Sigmoid colon (tissue), 7 donors: ENCODE measurements at places on chromosomes 4 and X. TPM values are rescaled to one million over a fixed set of nuclear protein-coding genes. Genes with fewer than 3 reads are reported as not detected.
A peak's percentile ranks its signal among the peaks of the same experiment; 100 is the strongest.

DNA sequence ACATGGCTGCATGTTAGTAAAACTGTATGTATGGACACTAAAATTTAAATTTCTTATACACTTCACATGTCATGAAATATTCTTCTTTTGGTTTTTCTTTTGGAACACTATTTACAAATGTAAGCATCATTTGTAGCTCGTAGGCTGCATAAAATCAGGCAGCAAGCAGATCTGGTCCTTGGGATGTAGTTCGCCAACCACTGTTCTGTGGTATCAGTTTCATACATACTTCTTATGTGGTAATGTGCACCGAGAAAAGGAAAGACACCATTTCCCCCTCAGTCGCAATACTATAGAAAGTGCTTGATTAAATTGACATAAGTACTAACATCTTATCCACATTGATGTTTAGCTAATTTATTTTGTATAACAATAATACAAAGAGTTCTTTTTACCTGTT, 274.4 kb upstream of the VCX start:
- H3K4me1 ChIP-seq, result no peaks in the 10 kb centered on the region
- H3K4me3 ChIP-seq, result no peak overlapping the region
- H3K27ac ChIP-seq, result no peak overlapping the region
- no peaks in the 10 kb centered on the region for H3K36me3 ChIP-seq

DNA sequence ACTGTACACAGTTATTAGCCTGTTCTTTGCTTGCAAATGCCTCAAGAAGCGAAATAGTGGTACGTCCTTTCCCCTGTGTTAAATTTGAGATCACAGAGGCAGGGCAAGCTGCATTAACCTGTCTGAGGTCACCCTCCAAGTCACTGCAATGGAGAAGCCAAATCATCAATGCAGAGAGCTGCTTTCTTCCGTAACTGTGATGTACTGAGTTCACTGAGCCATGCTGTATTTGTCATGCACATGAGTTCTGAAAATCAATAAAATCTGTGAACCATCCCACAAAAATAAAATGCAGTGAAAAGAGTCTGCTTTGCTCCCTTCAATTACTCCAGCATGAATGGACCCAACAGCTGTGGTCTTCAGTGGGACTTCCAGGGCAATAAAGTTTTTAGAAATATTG, 393.5 kb downstream of the KCNIP4 start:
- H3K27ac ChIP-seq, result no peak overlapping the region
- peaks cover 6% of the 10 kb centered on the region for H3K4me1 ChIP-seq
- no peaks in the 10 kb centered on the region for H3K27me3 ChIP-seq
- DNase-seq, result no peak
- H3K4me3 ChIP-seq, result no peak overlapping the region

- H3K27me3 ChIP-seq, result no peaks in the 10 kb centered on the region
- no peaks in the 10 kb centered on the region for H3K4me1 ChIP-seq
- no peak overlapping the region for H3K4me3 ChIP-seq
- DNase-seq, result no peak
- peaks cover 65% of the 10 kb centered on the region for H3K36me3 ChIP-seq
Observed at GRCh38 chr4:118814058-118814457, 21.9 kb downstream of the SEC24D start.

GRCh38 chrX:118976599-118977340, 2.4 kb downstream of the LONRF3 start:
- peaks cover 6% of the 10 kb centered on the region for H3K4me1 ChIP-seq
- no peaks in the 10 kb centered on the region for H3K36me3 ChIP-seq
- no peaks in the 10 kb centered on the region for H3K27me3 ChIP-seq
- peak; percentile 80 for DNase-seq
- H3K27ac ChIP-seq, result peak overlapping the region; percentile 89
- peak overlapping the region; percentile 63 for H3K4me3 ChIP-seq

GRCh38 chr4:75995727-75996126, 5.0 kb upstream of the SDAD1 start:
- H3K27me3 ChIP-seq, result no peaks in the 10 kb centered on the region
- H3K4me3 ChIP-seq, result no peak overlapping the region
- H3K27ac ChIP-seq, result no peak overlapping the region

DNA sequence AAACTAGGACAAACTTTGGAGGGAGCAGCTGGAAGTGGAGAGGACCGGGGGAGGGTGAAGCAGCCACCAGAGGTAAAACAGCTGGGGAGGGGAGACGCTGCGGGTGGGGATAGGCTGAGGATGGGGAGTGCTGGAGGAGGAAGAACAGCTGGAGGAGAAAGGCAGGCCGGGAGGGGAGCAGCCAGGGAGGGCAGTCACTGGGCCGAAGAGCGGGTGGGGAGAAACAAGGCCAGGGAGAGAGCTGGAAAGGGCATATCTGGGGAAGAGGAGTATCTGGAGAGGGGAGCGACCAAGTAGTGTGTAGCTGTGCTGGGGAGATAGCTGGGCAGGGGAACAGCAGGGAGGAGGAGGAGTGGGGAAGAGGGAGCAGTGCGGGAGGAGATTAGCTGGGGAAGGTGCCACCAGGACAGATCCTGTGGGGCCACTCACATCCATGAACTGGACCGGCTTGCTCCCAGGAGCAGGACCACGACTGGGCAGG, 2.7 kb downstream of the SLC38A5 start:
- H3K4me3 ChIP-seq, result no peak overlapping the region
- DNase-seq, result no peak
- no peaks in the 10 kb centered on the region for H3K4me1 ChIP-seq
- no peak overlapping the region for H3K27ac ChIP-seq
- no peaks in the 10 kb centered on the region for H3K27me3 ChIP-seq

The CLDN2 gene
- polyA plus RNA-seq, result not detected

- no peak overlapping the region for H3K4me3 ChIP-seq
- H3K27ac ChIP-seq, result no peak overlapping the region
- H3K36me3 ChIP-seq, result peaks cover 91% of the 10 kb centered on the region
- H3K27me3 ChIP-seq, result no peaks in the 10 kb centered on the region
- DNase-seq, result no peak
- H3K4me1 ChIP-seq, result no peaks in the 10 kb centered on the region
Observed at GRCh38 chr4:75653845-75654503, 19.2 kb downstream of the G3BP2 start.

GRCh38 chr4:1047976-1048772, 36.7 kb downstream of the FGFRL1 start:
- no peaks in the 10 kb centered on the region for H3K36me3 ChIP-seq
- H3K27ac ChIP-seq, result no peak overlapping the region
- peak; percentile 61 for DNase-seq
- H3K27me3 ChIP-seq, result peaks cover 65% of the 10 kb centered on the region
